ENCODE measurements at places on chromosomes 5 and 9. TPM values are rescaled to one million over a fixed set of nuclear protein-coding genes. Genes with fewer than 3 reads are reported as not detected.

SLC1A1 gene
- total RNA-seq, result 0.45 TPM

ZNF366 gene
- not detected for total RNA-seq

GPR151 gene
- total RNA-seq, result not detected

NUDT2 gene
- total RNA-seq, result 62.0 TPM

OR1J2 gene
- not detected for total RNA-seq

STOM gene
- 73.0 TPM for total RNA-seq

SNX30 gene
- 3.1 TPM for total RNA-seq

EPB41L4A gene
- 0.17 TPM for total RNA-seq

CCNI2 gene
- not detected for total RNA-seq

CKS2 gene
- total RNA-seq, result 387 TPM

LRRC26 gene
- total RNA-seq, result not detected

SPAAR gene
- total RNA-seq, result 0.34 TPM

IL3 gene
- total RNA-seq, result not detected

CMYA5 gene
- 0.30 TPM for total RNA-seq

PCDHGA4 gene
- total RNA-seq, result 1.0 TPM

DRD1 gene
- total RNA-seq, result not detected

Data from bronchus fibroblast of lung (primary cell).